ENCODE measurements at places on chromosomes 12 and 14. TPM values are rescaled to one million over a fixed set of nuclear protein-coding genes. Genes with fewer than 3 reads are reported as not detected.

The IFNG gene
- not detected for total RNA-seq

The B4GALNT1 gene
- not detected for total RNA-seq

The AQP6 gene
- not detected for total RNA-seq

The GPRC5D gene
- 0.92 TPM for total RNA-seq

The SRRM4 gene
- not detected for total RNA-seq

The WNT1 gene
- total RNA-seq: not detected

The TRHDE gene
- not detected for total RNA-seq

The RNASE2 gene
- not detected for total RNA-seq

The LHX5 gene
- total RNA-seq: not detected

- no peak for DNase-seq
Measured at GRCh38 chr14:70731447-70732239, 77.7 kb downstream of the MAP3K9 start.

DNA sequence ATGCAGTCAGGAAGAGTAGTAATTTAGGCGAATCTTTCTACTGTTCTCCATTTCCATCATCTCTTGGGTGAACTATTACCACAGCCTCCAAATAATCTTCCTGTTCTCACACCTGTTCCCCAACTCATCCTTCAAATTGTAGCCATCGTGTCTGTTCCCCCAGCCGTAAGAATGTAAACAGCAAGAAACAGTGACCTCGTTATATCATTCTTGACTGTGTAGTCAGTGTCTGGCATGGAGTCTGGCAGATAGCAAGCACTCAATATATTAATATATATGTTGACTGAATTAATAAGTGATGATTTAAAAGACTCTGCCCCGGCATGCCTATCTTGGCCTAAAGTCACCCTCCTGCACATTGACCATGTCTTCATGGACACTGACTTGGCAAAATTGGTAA is 20.3 kb downstream of the PDE6H start:
- no peak for DNase-seq

GRCh38 chr14:81871706-81872105 is 338.1 kb upstream of the SEL1L start:
- no peak for DNase-seq

GRCh38 chr12:3668479-3669165 is 84.3 kb downstream of the CRACR2A start:
- no peak for DNase-seq

DNA sequence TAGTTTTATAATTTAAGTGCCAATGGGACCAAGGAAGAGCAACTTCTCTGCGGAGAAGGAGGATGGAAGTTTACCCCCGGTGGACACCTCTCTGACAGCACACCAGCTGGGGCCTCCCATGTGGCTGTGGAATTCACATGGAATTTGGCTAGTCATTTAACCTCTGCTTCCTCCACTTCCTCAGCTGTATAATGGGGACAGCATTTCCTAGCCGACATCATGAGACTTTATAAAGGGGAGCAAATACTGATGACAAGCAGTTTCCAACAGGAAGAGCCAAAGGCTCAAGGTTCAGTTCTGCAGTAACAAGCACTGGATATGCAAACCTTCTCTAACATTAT is 7.5 kb downstream of the DUSP6 start:
- no peak for DNase-seq

DNA sequence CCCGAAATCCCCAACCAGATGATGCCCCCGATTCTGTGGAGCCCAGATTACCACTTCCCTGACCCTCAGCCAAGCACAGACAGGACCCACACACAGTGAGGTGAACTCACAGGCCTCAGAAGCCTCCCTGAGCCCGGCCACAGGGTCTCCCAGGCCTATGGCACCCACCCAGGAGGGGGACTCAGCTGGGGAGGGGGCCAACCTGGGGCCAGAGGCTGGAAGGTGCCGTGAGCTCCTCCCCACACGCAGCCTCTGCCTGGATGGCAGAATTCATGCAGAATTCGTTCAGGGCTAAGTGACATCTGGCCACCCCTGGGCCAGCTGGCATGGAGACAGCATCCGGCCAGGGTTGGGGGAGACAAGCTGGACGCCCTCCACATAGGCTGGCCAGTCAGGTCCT is 11.8 kb downstream of the TMEM179 start:
- DNase-seq: no peak

DNA sequence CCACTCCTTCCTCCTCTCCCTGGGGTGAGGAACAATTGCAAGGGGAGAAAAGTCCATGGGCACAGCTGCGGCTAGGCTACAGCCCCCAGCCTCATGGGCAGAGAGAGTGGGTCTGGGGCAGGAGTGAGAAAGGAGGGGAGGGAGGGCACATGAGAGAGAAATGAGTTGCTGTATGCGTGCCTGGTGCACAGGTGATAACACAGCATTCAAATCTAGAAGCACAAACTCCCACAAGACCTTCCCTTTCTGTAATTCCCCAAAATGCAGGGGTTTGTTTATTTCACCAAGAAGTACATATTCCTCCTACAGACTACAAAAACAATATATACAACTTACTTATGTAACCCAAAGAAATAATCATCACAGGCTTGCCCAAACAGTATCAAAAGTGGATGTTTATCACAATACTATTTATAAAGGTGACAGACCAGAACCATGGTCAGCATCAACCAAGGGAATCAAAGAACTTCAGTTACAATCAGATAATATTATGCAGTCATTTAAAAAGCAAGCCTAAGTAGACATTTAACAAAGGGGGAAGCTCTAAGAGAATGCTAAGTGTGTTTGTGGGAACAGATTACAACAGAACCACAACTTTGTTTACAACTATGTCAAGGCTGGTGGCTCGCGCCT is 54.2 kb downstream of the ITPK1 start:
- DNase-seq: no peak

- no peak for DNase-seq
Measured at GRCh38 chr12:52580496-52580895, 6.9 kb upstream of the KRT74 start.

DNA sequence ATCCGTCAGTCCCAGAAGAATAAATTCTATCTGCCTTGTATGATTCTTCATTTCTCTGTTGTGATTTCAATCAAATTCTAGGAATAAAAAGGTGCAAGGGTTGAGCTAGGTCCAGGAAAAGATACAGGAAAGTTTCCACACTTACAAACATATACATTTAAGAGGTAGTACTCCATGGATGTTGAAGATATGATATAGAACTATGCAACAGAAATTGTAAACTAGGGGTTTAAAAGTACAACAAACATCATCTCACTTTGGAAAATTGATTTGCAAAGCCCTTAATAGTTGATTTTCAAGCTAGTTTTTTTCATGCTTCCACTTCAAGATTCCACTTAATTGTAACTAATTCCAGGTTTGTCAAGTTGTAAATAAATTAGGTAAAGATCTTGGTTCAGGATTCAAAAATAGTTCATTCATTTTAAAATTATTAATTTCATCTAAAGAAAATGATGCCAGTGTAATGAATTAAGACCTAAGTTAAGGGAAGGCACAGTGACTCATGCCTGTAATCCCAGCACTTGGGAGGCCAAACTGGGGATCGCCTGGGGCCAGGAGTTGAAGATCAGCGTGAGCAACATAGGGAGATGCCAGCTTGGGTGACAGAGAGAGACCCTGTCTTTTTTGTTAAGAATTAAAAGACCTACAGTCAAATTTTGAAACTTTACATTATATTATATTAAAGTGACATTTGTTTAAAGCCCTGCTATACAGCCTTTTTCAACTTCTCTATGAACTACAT is at the start of gene OR6C70:
Gene OR6C70, minus strand, starts transcription at position 51 of the 742 bp plus-strand sequence. Its CDS starts 0 bp downstream, at position 51.
- no peak for DNase-seq

DNA sequence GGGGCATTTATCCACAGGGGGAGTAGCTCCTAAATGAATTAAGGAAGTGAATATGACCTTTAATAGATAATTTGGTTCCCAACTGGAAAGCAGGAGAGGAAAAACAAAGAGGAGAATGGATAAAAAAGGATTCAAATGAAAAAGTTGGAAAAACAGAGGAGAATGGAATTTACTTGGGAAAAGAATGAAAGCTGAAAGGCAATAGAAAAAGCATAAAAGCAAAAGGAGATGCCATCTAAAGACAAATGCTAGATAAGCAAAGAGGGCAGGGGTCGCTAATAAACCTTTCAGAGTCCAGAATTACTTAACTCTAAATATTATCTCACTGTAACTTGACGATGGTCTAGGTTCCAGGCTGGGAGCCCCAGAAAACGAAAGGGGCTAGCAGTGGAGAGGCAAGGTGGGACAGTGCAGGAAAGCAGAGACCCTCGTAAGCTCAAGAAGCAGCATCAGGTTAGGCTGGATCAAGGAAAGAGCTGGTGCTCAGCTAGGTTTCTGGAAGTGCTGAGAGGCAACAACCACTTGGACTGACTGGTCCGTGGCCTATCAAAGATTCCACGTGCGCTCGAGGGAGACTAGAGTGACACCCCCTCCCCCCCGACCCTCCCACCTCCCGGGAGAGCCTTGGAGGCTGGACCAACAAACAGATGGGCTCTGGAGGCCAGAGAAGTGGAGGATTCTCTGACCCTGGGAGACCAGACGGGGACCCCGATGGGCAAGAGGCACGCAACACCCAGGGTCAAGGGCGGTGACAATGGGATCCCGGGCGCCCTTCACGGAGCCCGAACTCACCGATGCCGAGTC is 1.2 kb downstream of the SLC2A13 start:
- no peak for DNase-seq

- no peak for DNase-seq
Measured at GRCh38 chr12:131606218-131606901, 104.5 kb upstream of the SFSWAP start.

DNA sequence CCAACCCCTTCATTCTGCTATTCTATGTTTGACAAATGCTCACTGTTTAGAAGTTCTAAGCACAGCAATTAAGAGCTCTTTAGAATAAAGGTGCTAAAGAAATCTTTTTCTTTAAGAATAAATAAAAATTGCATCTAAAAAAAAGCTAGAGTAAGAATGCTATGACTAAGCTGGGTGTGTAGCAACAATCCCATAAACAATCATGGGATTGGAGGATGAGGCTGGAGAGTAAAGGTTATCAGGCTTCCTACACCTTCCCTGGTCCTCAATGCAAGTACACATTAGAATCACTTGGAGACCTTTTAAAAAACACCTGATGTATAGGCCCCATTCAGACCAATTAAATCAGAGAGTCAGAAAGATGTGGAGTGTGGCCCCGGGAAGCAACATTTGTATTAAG is 88.3 kb downstream of the CIT start:
- no peak for DNase-seq

DNA sequence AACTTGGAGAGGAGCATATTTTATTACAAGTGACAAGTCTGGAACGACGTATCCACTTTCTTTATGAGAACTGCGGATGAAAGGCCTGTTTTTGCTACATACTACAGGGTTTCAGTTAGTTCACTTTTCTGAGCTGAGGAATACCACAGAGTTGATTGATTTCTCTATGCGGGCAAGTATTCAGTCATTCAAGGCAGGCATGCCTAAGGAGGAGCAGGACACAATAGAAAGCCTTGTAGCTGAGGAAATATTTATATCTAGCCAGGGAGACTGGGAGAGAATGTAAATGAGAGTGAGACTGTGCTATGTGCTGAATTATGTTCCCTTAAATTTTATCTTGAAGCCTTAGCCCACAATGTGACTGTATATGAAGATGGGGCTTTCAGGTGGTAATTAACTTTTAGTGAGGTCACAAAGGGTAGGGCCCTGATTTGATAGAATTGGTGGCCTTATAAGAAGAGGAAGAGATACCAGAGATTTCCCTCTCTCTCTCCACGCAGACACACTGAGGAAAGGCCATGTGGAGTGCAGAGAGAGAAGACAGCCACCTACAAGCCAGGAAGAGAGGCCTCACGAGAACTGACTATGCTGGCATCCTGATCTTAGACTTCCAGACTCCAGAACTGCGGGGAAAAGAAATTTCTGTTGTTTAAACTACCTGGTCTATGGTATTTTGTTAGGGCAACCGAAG is 459.0 kb upstream of the ATP2B1 start:
- DNase-seq: no peak

DNA sequence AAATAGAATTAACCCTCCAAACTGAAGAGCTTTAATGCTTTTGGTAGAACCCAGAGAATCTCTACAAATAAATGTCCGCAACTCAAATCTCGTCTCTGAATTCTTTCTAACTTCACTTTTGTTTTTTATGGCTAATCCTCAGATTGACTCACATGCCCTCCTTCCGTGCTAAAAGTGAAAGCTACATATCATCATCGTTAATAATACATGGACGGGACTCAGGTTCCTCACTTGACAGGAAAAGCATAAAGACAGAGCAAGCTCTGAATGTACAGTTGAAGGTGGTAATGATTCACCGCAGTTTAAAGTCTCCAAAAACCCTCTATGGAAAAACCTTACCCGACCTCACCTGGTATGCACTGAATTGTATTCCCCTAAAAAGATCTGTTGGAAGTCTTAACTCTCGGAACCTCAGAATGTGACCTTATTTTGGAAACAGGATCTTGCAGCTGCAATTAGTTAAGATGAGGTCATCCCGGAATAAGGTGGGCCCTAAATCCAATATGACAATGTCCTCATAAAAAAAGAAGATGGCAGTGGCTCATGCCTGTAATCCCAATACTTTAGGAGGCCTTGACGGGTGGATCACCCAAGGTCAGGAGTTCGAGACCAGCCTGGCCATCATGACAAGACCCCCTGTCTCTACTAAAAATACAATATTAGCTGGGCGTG is 147.4 kb upstream of the FOXN3 start:
- no peak for DNase-seq

DNA sequence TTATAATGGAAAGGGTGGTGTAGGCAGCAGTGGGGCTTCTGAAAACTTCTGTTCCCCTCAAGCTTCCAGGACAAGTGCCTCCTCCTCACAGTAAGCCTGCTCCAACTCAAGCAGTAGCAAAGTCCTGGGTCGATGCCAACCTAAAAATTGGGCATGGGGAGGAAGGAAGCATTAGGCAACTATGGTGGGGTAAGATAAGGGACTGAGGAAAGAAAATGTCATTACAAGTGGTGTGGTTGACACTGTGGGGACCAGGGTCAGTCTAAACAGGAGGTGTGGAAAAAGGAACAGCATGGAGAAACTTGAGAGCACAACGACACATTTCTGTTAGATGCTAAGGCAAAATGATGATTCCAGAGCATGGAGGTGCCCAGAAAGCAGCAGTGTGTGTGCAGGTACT is 34.9 kb downstream of the WIF1 start:
- DNase-seq: no peak

DNA sequence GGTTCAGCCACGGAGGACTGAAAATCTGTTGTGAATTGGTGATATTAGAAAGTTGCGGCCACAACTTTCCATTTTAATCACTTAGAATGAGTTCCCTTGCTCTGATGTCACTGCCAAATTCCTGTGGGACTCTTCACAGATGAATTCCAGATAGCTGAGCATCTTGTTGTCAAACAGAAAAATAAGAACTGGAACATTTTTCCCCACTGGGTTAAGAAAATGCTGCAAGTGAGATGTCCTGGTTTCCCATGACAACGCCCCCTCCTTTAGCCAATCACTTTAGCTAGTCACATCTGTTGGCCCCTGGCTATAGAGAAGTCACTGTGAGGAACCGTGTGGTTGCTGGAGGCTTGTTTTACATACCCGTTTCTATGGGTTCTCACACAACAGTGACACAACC is 135.9 kb downstream of the KTN1 start:
- DNase-seq: no peak

GRCh38 chr12:25262389-25263074 is 11.8 kb upstream of the KRAS start:
- no peak for DNase-seq

DNA sequence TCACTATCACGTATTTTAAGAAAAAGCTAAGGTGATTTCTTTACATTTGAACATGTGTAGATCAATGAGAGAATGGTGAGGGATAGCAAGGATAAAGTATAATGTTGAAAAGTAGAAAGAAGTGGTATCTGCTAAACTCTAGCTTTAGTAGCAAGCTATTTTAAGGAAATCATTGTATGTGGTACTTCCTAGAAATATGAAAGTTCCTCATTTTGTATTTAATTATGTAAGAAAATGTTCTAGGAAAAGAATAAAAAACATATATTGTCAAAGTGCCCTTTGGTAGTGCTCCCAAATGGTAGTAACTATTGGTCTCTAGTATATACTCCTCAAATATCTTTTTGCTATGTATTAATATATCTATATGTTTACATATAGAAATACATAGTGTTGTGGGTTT is 35.7 kb downstream of the RAB21 start:
- no peak for DNase-seq

All from B cell (primary cell).